T-helper 1 cell (primary cell): ENCODE measurements at places on chromosomes 6 and 20.
A peak's percentile ranks its signal among the peaks of the same experiment; 100 is the strongest.

DNA sequence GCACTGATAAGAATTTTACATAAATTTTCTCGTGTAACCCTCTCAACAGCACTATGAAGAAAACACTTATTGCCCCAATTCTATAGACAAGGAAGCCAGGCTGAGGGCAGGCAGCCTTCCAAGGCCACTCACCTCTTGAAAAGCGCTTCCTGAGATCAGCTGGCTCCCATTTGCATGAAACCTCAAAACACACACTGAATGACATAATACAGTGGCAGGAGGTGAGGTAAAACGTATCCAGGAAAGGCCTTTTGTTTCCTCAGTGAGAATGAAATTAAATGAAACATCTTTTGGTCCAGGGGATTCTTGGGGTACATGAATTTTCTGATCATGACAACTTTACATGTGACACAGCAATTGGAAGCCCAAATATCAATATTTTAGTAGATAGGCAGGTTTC is 112.5 kb downstream of the WDR27 start:
- DNase-seq = no peak

- peak; percentile 62 for DNase-seq
Observed at GRCh38 chr6:12060780-12061609, 48.9 kb downstream of the HIVEP1 start.

GRCh38 chr6:13013681-13014503 is 297.3 kb downstream of the PHACTR1 start:
- DNase-seq = no peak

DNA sequence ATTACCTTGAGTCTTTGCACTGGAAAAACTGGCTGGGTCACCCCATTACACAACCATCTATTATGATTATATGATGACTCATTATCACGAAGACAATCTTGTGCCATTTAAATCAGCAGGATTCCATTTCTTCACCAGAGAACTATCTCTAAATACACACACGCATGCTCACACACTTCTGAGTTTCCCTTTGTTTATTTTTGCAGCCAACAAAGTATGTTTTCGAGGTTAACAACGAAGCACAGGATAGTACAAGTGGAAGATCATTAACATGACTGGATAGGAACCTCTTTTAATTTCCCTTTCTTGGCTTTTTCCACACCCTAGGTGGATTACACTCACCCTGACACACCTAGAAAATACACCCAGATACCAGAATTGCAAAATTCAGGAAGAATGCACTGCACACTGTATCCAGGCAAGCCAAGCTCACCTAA is 18.9 kb downstream of the PERP start:
- no peak for DNase-seq

DNA sequence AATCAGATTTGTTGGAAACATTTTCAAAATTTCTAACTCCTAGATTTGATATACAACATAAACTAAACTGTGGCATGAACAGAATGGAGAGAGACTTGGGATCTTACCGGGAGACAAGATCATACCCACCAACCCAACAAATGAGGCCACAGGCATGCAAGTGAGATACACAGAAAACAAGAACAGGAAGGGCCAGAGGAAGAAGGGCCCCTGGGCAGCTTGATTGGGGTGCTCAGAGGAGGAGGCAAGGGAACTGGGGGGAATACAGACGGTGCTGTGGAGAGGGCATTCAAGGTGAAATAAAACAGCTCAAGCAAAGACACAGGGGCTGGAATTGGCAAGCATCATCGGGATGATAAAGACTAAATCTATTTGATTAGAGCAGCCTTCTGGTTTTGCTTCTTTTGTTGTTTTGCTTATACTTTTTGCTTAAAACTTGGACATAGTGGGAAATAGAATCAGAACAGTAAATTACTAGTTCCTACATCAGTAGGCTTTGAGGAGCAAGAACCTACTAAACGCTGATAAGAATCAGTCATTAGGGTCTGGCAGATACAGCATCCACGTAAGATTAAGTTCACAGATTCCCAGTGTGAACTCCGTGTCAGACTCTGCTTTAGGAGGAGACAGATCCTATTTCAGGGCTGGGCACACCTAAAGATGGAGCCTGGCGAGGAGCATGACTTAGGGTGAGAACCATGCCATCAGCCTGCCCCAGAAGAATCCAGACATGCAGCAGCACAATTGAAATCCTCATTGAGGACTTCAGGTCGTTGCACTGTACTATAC is 3.5 kb upstream of the RAMACL start:
- DNase-seq = no peak

DNA sequence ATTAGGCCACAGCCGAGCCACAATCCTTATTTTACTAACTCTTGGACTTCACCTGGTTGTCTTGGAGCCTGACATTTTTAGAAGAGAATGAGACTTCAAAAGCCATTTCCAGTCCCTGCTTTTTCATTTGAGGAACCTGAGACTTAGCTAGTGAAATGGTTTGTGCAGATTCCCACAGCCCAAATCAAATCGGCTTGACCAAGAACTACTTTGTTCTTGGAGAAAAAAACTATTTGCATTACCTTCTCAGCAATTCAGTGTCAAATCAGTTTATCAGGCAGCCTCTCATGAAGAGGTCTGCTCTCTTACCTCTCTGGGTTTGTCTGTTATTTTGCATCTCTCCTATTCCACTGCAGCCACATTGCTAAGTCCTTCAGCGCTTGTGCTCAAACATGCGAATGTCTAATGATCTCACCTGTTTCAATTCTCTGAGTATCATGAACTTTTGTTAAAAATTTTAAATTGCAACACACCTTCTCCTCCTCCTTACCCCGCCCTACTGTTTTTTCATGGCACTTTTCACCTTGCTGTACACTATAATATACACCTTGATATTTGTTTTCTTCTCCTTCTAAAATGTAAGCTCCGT is 573 bp upstream of the IFNGR1 start:
- no peak for DNase-seq

- no peak for DNase-seq
Observed at GRCh38 chr6:70864401-70864800, 92.5 kb downstream of the B3GAT2 start.

DNA sequence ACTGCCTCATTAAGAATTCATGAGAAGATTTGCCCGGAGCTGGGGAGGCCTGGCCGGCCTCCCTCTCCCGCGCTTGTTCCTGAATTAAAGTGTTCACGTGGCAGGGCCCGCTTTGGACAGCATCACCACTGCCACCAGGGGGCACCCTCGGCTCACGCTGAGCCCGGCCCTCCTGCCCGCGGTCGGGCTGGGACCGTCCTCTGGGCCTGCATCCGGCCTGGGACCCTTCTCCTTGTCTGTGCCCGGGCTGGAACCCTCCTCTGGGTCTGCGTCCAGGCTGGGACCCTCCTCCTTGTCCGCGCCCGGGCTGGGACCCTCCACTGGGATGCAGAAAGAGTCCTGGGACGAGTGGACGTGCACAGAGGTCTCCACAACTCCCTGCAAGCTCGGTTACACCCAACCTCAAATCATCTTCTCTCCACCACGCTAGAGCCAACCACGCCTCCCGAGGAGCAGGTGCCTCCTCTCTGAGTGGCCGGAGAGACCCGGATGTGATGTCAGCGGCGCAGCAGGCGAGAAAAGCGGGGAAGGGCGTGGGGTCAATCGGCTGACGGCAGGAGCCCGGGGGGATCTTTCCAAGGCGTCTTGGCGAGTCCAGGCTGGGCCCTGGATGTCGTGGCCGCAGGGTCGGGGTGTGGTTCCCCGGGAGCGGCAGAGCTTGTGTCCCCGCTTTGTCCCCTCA is 50.9 kb upstream of the DACT2 start:
- DNase-seq = no peak

DNA sequence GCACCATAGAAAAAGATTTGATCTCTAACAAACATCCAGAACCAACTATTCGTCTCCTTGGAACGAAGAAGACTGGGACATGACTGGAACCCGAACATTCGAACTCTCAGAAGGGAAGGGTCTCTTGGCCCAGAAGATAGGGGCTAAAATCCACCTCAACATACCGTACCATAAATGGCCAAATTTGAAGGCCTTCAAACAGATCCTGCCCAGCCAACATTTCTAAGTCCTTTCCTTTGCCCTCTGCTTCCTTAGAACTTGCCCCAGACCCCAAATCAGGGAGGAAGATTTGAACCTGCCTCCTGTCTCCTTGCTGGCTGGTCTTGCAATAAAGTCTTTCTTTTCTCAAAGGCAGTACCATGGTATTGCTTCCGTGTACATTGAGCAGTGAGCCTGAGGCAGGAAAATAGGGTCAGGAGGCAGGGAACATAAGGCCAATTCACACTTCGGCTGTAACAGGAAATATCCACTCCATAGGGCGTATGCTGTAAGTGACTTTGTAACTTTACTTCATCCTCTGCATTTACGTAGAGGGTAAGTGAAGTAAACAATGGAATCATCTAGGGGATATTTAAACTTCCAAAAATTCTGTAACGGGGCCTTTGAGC is 1.8 kb upstream of the PXDC1 start:
- DNase-seq = no peak

DNA sequence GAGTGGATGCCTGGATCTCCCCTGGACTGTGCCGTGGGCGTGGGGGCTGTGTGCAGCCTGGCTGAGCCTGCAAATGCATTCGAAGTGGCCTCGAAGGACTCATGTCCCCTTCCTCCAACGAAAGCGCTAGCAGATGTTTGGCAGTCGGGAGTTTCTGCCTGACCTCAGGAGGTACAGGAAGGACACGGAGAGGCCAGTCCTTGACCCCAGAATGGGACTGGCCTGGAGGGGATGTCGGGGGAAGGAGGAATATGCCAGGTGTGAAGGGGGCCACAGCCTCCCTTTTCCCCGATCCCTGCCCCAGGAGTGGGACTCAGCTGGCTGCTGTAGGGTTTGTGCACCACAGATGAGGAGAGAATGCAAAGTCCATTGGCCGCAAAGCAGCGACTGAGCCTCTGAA is 45.6 kb downstream of the APCDD1L start:
- no peak for DNase-seq

GRCh38 chr6:122610690-122611455 is 668 bp downstream of the PKIB start:
- DNase-seq = no peak

DNA sequence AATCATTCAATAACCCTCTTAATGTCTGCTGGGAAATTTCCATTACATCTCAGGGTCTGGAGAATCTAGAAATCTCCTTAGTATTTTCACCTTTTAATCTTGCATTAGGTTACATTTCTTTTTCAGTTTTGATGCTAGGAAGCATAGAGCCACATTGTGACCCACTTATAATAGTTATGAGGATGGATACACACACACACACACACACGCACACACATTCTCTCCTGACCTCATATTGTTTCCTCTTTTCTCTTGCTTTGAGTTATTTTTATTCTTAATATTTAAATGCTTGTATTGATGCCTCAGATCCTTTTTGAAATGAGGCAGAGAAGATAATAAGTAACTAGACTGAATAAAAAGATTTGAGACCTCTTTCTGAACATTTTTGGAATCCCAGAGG is 128.4 kb downstream of the KLHL32 start:
- no peak for DNase-seq

GRCh38 chr6:12572896-12573827 is 143.4 kb upstream of the PHACTR1 start:
- no peak for DNase-seq

GRCh38 chr6:6788394-6789032 is 200.0 kb downstream of the LY86 start:
- peak; percentile 36 for DNase-seq

DNA sequence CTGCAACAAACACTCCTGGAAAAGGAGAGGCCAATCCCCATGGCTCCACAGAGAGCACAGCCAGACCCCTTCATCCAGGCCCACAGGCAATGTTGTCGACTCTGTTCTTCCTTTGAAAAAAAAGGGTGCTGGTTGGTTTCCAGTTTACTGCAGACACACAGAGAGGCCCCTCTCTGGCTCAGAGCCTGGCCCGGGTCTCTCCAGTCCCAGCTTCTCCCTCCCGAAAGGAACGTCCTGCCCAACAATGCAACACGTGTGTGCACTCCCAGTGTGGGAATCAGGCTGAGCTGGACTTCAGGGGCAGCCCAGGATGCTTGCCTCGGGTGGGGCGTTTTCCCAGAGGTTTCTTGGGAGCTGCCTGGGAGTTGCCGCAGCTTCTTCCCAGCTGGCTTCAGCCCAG is 4.5 kb upstream of the NKAIN4 start:
- no peak for DNase-seq

GRCh38 chr6:699319-699718 is 6.4 kb upstream of the EXOC2 start:
- DNase-seq = no peak

DNA sequence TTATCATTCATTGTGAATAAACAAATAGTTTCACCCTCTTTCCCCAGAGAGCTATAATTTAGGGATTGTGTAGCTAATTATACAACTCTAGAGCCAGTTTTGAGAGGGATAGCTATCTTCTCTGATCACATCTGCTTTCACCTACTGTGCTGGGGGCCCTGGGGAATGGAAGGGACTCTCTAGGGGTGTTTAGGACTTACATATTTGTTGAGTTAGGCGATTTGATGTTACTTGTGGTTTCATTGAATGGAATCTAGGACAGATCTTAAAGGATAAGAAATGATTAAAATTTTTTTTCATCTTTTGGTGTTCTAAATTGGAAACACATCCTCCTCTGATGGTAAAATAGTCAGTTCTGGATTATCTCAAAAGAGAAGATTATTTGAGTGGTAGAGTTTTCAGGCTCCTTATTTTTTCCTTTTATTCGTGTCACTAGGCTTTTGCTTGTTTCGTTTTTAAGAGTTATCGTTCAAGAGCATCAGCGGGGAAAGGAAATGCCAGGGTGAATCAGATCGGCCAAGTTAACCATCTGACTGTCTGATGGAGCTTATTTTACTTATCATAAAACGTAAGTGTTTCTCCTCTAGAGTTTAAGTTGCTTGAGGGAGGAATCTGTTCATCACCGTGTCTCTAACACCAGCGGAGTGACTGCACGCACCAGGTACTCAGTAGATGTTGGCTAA is 236.7 kb downstream of the FARS2 start:
- DNase-seq = no peak

GRCh38 chr6:151808371-151809241 is 1.1 kb downstream of the ESR1 start:
- no peak for DNase-seq

DNA sequence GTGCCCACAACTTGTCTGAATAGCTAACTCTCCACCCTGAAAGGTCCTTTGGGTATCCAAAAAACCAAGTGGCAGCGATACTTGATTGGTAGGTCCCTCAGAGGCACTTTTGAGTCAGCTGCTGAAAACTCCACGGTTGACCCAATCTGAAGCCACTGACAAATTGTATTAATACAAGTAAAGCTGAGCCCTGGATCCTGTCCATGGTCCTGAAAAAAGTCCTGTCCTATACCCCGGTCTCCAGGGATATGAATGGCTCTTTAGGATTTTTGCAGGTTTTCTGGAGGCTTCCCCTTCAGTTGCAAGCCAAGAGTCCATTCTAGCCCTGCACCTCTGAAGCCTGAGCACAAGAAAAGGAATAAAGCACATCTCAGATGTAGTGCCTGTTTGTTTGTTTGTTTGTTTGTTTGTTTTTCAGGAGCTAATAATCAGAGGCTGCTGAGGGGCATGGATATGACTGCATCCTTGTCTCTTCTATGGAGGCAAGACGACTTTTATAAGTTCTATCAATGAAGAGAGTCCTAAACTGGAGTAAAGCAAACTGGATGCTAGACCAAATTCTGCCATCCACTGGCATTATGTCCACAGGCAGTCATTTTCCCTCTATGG is 1.7 kb upstream of the SLC12A5 start:
- no peak for DNase-seq
